ENCODE measurements at places on chromosomes 16 and 17. TPM values are rescaled to one million over a fixed set of nuclear protein-coding genes. Genes with fewer than 3 reads are reported as not detected.
A peak's percentile ranks its signal among the peaks of the same experiment; 100 is the strongest.

DNA sequence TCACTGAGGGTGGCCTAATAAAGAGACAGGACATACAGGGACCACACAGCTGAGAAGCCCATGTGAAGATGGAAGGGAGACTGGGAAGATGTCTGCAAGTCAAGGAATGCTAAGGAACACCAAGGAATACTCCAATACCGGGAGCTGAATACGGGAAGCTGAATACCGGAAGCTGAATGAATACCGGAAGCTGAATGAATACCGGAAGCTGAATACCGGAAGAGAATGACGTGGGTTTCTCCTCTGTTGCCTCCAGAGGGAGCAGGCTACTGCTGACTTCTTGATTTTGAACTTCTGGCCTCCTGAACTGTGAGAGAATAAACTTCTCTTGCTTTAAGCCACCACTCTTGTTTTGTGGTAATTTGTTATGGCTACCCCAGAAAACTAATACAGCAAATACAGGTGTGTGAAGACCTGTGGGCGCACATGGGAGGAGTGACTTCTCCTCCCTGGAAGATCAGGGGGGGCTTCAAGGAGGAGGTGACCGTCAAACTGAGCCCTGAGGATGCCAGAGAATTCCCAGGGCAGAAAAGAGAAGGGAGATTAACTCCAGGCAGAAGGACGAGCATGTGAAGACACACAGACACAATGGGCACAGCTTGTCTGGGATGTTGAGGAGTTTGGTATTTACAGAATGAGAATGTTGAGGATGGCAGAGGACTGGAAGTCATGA lies 259.9 kb downstream of the IRF8 start:
- no peak for DNase-seq

- no peak for DNase-seq
These were observed 192.8 kb downstream of the BANP start for GRCh38 chr16:88144028-88144511.

- no peak for DNase-seq
These were observed 5.5 kb downstream of the BCO1 start for GRCh38 chr16:81243942-81244341.

DNA sequence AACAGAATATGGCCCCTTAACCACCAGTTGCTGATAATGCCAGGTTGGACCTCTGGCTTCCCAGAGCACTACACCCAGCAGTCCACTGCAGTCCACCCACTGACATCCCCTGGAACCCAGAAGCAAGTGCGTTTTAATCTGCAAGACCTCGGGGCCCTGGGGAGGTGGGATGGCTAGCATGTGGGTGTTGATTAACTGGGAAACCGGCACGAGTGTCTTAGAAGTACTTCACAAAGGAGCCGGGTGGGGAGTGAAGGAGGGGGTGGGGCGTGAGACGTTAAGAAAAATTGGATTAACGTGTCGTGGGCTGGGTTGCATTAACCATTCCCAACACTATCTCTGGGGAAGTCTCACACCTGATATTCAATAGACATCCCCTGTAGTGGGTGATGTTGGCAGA lies 6.1 kb upstream of the HIC1 start:
- no peak for DNase-seq

GRCh38 chr17:36017799-36018198 lies at the start of gene CCL23:
TSS of gene CCL23 (minus strand) at chr17:36017972. CDS start at chr17:36017897, 75 bp downstream.
- DNase-seq, result no peak

DNA sequence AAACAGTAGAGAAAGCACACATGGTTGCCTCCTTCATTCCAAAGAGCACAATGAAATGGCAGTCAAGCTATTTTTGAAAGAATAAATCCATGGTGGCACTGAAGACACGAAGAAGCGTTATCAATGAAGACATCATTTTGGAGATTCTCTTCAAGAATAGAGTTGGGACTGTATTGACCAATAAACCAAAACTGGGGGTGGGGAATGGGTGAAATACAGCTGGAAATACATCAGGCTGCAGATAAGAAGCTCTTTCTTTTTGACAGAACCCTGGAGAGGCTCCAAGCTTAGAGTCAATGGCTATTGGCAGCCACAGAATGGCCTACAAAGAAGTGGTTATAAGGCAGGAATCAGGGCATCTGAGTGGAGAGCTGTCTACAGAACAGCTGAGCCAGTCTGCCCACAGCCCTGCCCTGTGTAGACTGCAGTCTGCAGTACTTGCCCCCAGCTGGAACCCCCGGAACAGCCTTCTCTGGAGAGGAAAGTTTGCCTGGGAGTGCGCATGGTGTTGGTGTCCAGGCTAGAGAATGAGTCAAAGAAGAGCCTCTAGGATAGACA lies 100.4 kb downstream of the STX8 start:
- DNase-seq, result peak; percentile 62

DNA sequence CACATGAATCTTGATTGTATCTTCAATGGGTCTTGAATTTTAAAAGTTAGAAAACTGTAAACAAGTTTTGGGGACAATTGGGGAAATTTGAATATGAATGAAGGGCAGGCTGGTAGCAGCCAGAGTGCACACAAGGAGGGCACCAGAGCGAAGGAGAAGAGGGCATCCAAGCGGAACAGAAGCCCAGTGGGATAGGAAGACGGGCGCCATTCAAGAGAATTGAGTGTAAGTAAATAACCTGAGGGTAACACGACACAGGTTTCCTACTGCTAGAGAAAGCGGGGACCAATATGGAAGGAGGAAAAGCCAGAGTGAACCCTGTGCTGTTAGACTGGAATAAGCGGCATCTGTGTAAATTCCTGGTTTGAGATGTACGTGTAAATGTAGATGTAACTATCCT lies 115.1 kb upstream of the CCL2 start:
- no peak for DNase-seq

GRCh38 chr17:60652454-60653247 lies 25.0 kb upstream of the BCAS3 start:
- no peak for DNase-seq

GRCh38 chr16:88375236-88375975 lies 7.4 kb upstream of the ZNF469 start:
- no peak for DNase-seq

Gene TMEM92
- not detected for total RNA-seq
